ENCODE measurements at places on chromosomes 12 and 14. TPM values are rescaled to one million over a fixed set of nuclear protein-coding genes. Genes with fewer than 3 reads are reported as not detected.

DNA sequence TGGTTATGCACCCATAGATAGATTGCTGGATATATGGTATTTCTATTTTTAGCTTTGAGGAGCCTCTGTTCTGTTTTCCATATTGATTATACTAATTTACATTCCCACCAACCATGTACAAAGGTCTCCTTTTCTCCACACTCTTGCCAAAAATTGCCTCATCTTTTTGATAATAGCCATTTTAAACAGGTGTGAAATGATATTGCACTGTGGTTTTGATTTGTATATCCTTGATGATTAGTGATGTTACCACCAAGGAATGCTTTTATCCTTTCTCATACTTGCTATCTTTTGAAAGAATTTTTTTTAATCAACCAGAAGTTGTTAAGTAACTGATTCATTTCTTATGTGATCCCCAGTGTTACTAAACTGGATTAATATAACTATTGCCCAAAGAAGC, 60.0 kb downstream of the BBS10 start:
- DNase-seq: no peak

DNA sequence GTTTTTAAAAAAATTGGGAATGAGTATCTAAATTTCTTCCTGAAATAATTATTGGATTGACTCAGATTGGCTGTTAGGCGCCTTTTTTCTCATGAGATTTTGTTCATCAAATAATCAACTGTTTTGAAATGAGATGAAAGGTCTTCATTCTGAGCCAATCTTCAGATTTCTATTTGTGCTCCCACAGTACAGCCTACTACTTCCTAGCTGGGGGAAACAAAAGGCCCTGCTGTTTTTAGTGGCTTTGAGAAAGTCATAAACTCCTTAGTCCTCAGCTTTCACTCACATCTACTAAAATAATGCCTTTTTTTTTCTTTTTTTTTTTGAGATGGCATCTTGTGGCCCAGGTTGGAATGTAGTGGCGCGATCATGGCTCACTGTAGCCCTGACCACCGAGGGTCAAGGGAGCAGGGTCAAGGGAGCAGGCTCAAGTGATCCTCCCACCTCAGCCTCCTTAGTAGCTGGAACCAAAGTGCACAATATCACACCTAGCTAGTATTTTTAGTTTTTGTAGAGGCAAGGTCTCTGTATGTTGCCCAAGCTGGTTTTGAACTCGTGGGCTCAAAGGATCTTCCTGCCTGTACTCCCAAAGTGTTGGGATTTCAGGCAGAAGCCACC, 15.2 kb downstream of the NACA start:
- DNase-seq: no peak

SCNN1A gene
- total RNA-seq: under 0.01 TPM

AICDA gene
- not detected for total RNA-seq

DNA sequence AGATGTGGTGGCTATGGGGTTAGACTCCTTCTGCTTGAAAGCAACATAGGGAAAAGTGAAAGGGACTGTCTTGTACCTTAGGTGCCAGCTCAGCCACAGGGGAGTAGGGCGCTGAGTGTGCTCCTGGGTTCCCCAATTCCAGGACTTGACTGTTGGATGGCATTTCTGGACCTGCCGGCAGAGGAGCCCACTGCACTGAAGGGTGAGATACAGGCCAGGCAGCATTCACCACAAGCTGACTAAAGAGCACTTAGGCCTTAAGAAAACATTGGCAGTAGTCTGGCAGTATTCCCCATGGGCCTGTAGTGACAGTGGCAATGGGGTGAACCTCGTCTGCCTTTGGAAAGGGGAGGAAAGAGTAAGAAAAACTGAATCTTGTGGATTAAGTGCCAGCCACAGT, 67.1 kb upstream of the TMTC2 start:
- DNase-seq: no peak

GRCh38 chr12:68673788-68674187, 13.0 kb upstream of the NUP107 start:
- DNase-seq: no peak

- no peak for DNase-seq
Observed at GRCh38 chr12:71440763-71441748, 1.5 kb downstream of the LGR5 start.

DNA sequence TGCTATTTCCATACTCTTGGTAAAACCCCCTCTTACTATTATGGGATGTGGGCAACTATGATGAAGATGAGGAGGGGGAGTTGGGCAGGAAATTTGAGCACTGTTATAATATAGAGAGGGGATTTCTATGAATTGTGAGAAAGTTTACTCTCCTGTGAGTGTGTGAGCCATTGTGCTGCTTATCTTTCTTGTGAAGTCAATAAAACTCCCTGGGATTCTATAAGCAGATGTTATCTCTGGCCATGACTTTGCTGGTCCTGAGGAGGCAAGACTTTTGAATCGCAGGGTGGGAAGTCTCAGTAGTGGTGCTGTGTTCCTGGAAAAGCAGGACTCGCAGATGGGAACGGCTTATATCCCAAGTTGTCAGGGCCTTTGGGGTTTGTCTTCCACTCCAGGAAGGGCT, 62.2 kb downstream of the EMP1 start:
- no peak for DNase-seq

DNA sequence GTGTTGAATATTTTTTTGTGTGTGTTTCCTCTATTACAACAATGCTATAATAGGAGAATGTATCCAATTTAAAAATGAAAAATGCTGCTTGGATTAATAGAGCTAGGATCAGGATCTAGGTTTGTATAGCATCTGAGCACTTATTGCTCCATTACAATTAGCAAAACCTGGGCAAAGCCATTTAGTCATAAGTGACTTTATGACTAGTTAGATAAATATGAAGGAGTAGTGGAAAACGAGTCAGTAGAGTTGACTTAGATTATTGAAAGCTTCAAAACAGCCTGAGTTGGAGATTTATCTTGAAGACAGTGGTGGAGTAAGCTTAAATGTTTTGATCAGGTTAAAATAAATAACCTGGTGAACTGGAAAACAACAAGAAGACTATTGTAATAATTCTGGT, 2.8 kb downstream of the MED21 start:
- DNase-seq: no peak

DNA sequence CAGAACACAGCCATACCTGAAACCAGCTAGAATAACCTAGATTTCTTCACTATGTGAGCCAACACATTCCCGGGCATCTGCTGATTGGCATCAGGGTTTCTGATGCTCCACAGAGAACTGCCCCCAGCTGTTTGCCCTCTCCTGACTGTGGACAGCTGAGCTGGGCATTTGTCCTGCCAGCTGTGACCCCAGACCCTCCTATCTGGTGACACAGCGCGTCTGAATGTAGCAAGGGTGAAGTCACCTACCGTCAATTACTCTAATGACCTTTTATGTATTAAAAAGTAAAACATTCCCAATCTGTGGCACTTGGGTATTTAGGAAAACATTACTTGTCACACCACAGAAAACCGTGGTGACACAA, 29.7 kb upstream of the SFSWAP start:
- DNase-seq: no peak

TEX52 gene
- not detected for total RNA-seq

SIVA1 gene
- total RNA-seq: 79.4 TPM

DNA sequence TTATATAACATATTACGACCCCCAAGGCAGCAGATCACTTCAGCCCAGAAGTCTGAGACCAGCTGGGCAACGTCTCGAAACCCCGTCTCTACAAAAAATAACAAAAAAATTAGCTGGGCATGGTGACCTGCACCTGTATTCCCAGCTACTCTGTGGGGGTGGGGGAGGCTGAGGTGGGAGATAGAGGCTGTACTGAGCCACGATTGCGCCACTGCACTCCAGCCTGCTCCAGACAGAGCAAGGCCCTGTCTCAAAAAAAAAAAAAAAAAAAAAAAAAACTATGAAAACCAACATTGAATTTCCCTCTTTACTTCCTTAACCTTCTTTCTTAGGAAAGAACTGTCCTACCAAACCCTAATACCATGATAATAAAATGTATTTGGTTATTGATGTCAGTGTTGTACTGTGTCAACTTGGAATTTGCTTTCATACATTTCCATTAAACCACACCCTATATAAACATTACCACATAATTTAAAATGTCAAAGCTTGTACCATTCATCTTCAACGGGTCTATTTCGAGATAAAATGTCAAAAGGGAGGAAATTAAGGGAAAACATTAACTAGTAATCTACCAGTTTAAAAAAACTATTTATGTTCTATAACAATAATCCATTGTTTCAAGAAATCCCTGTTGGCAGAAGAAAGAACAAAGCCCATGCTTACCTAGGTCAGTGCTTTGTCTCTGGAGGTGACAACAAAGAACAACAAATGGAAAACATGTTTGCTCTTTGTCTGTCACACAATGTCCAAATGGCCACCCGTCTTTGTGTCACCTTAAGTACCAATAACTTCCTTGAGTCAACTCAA, 17.4 kb downstream of the GALNT4 start:
- DNase-seq: no peak

HAL gene
- total RNA-seq: 0.09 TPM

TIMM9 gene
- total RNA-seq: 44.4 TPM

OR6C2 gene
- total RNA-seq: not detected

NOXRED1 gene
- not detected for total RNA-seq

TMPRSS12 gene
- total RNA-seq: not detected

DNA sequence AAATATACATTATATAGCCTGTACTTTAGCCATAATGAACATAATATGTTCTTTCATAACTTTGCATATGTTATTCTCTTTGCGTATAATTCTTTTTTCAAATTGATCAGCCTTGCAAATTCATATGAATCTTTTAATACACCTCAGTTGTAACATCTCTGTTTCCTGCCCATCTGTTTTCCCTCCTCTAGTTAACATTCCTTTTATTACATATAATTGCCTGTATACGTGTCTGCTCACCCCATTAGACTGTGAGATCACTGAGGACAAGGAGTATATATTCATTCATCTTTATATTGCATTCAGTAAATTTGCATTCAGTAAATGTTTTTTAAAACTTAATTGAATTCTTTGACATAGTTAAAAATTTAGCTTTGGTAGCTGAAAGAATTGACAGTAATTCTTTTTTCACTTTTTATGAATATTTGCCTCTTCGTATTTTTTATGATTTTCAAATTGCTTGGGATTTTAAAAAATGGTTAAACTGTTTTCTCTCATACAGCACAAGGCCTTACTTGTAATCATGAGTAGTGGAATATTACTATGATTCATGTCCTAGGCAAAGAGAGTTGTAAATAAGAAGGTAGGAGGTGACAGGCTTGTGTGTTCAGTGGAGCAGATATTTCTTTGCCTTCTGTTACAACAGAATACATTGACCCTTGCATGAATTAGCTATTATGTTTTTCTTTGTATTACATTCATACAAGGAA, 32.8 kb upstream of the KLHL42 start:
- DNase-seq: peak; percentile 7

DNA sequence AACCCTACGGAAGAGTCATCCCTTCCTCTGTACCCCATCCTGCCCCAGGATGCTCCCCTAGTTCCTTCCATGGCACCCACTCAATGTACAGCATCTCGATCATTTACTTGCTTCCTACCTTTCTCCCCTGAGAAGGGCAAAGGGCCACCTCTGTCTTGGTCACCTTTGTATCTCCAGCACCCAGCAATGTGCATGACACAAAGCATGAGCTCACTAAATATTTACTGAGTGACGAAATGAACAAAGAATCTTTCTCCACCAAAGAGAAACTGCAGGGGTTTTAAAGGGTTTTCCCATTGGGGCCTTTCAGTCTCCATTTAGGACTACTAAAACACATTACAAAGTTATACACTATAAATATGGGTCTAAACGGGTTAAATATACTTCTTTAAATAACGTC, 30.6 kb downstream of the ATG14 start:
- no peak for DNase-seq

DNA sequence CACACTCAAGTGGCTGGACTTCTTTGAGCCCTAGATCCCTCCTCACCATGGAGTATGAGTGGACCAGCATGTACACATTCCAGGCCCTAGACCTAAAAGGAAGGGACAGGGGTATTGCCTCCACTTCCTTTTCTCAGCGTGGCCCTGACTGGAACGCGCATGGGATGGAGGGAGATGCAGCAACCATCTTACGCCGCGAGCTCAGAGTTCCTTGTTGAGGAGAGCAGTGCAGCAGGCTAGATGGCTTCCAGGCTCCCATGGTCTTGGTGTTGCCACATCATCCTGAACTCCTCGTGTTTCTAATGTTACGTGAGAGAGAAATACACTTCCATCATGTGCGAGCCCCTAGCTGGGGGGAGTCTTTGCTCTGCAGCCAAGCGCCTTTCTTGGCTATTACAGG, 61.8 kb upstream of the DIO3 start:
- DNase-seq: no peak

ABCD2 gene
- 0.25 TPM for total RNA-seq

- peak; percentile 93 for DNase-seq
Observed at GRCh38 chr12:92973614-92974013, 44.5 kb upstream of the EEA1 start.

- no peak for DNase-seq
Observed at GRCh38 chr12:129871991-129872972, 31.5 kb downstream of the TMEM132D start.

LTBR gene
- 71.8 TPM for total RNA-seq

- DNase-seq: no peak
Observed at GRCh38 chr12:9731797-9732196, 1.1 kb downstream of the CLECL1 start.

CLEC4E gene
- total RNA-seq: not detected

DNA sequence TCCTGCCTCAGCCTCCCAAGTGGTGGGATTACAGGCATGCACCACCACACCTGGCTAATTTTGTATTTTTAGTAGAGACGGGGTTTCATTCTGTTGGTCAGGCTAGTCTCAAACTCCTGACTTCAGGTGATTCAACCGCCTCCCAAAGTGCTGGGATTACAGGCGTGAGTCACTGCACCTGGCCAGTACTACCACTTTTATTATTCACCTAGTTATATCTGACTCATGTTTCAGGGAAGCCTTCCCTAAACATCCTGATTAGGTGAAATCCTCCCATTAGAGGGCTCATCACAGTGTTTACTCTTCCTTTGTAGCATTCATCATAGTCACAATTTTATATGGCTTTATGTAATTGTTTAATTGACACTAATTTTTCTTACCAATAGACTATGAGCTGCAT, 295.3 kb upstream of the SOX5 start:
- no peak for DNase-seq

- no peak for DNase-seq
Observed at GRCh38 chr14:78319887-78320635, 149.9 kb downstream of the NRXN3 start.

DNA sequence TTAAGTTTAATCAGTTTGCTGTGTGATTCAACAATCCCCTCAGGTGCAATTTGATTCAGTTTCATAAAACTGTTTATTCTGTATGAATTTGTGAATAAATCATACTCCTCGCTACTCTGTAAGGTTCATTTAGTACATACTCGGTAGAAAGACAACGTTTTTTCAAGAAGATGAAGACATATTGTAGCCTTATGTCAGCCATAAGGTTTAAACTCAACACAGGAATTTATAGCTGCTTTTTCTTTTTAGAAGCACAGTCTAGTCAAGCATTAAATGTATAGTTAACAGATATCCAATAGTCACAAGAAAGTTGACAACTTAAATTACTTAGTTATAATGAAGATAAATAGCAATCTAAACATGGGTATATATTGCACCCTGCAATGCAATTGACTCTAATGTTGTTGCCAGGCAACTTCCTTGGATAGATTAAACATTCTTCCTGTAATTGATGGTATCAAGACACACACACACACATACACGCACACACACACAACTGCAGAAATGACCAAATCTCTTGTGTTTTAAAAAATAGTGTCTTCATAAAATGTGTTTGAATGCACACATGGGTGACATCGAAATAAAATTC, 151.5 kb upstream of the MGAT4C start:
- DNase-seq: no peak

AGAP2 gene
- total RNA-seq: 0.27 TPM

Measured in fibroblast of the aortic adventitia (primary cell).